Panc1 (cell line): ENCODE measurements at places on chromosomes 7 and 10.

DNA sequence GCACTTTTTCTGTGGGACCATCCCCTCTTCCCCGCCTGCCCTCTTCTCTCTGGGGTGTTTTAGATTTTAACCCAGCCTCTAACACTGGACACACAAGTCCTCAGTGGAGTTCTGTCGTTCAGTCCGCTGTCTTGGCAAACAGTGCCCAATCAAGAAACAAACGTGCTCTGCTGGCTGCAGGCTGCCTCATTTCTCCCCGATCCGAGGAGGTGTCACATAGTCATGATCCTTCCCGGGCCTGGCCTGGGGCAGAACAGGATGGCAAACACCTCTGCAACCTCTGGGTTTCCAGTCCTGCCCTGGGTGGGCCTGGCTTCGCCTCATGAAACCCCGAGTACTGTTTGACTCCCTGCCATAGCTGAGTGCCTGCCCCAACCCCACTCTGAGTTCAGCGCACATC, 110.9 kb upstream of the INSYN2A start:
- no peak for DNase-seq

DNA sequence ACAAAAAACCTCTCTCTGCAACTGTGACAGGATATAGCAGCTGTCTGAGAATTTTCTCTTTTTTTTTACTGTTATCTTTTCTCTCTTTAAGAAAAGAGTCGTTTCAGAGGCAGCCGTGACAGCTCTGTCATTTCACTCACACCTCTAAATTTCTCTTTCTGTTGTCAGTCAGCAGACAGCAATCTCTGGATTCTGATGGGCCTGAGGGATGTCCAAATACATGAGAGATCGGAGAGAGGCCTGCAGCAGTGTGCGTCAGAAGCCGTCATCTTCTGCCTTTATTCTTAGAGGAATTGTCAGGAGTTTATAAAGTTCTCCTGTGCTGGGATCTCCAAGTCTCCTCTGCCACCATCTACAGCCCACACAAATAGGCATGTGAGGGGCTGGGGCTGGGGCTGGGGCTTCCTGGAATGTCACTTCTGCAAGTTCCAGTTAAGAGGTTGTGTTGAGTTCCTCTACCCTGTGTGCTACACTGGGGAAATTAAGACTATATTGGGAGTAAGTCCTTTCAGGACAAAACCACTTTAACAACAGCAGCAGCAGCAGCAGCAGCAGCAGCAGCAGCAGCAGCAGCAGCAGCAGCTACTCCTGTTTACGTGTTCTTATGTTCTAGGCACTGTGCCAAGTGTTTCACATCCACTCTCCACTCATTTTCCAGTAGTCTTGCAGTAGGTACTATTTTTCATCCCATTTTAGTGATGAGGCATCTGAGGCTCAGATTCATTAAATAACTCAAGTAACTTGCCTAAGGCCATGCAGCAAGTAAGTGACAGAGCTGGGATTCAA, 541.3 kb downstream of the LRMDA start:
- DNase-seq = no peak

GRCh38 chr7:28766359-28766758, 191.8 kb downstream of the TRIL start:
- no peak for DNase-seq

DNA sequence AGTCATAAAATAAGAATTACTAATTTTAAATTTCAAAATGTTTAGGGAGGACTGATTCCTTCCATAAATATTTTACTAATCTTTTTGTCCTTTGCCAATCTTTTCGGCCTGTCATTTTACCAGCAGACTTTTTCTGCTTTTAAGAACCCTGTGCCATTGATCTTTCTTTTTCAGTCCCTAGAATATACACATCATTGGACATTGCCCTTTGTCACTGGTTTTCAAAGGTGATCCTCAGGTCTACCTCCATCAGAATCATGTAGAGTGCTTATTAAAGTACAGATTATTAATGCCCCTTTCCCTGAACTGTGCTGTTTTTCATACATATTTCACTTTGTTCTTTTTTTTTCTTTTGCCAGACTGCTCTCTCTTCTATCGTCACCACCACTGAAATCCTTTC, 43.8 kb downstream of the SHOC2 start:
- DNase-seq = no peak

DNA sequence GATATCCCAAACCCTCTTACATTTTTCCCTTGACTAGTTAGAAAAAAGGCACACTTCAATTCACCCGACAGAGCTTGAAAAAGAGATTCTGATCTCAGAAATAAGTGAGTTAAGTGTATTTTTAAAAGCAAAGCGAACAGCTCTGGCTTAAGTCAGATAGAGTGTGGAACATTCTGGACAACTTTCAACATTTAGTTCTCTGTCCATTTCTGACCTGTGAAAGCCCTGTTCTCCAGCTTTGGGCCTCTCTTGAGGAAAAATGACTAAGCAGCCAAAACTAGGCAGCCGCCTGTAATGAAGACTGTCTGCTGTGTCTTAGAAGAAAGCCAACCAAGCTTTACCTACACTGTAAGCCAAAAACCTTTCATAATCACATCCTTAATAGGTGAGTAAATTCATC, 50.5 kb downstream of the CDK6 start:
- no peak for DNase-seq

DNA sequence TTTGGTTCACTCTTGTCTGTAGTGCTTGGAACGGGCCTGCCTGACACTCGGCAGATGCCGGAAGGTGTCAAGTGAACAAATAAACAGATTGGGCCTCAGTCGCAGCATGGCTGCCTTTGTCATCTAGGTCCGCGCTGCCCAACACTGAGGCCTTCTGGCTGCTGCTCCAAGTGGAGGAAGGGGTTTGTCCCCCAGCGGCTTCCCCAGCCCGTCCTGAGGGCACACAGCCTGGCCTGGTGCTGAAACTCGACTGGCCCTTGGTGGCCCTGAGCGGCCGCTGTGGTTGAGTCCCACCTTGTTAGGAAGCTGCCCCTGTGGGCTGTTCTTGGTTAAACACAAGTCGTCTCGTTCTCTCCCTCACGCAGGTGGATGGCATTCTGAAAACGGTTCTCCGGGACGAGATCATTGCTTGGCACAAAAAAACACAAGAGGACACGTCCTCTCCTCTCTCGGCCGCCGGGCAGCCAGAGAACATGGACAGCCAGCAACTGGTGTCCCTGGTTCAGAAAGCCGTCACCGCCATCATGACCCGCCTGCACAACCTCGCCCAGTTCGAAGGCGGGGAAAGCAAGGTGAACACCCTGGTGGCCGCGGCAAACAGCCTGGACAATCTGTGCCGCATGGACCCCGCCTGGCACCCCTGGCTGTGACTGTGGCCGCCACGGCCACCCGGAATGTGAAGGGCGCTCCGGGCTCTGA, 132.1 kb downstream of the SMURF1 start:
- no peak for DNase-seq

- DNase-seq = no peak
Observed at GRCh38 chr7:140070546-140070945, 7.8 kb upstream of the PARP12 start.

GRCh38 chr7:4244635-4245034, 437.5 kb upstream of the FOXK1 start:
- DNase-seq = no peak

- no peak for DNase-seq
Observed at GRCh38 chr7:98175260-98175940, 35.8 kb upstream of the BHLHA15 start.

DNA sequence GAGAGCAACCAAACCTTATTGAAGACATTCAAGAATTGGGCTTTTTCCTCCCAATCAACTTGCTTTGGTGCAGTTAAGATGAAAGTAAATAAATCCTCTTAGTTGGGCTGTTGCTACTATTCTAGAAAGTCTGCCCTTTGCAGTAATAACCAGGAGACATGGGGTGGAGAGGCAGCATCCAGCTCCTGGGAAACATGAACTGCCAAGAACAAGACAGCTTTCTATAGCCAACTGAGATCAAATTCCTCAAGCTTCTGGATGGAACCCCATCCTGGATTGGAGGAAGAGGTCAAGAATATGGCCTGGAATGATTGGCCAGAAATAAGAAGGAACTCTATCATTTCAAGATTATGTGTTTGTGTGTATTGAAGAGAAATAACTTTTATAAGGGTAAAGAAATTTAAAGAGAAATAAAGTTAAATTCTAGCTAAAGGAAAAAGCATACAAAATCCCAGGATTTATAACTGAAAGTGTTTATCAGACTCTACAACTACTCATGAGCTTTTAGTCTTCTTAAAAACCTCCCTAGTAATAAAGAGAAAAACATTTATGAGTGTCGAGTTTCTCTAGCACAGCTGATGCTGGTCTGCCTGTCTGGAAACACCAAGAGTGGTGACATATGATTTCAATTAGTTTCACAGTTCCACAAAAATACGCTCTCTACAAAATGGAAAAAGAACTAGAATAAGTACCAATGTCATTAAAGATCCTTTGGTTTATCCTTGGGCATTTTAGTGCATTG, 70.1 kb upstream of the COL1A2 start:
- DNase-seq = no peak

GRCh38 chr7:116528008-116528789, 3.4 kb downstream of the CAV1 start:
- DNase-seq = no peak

DNA sequence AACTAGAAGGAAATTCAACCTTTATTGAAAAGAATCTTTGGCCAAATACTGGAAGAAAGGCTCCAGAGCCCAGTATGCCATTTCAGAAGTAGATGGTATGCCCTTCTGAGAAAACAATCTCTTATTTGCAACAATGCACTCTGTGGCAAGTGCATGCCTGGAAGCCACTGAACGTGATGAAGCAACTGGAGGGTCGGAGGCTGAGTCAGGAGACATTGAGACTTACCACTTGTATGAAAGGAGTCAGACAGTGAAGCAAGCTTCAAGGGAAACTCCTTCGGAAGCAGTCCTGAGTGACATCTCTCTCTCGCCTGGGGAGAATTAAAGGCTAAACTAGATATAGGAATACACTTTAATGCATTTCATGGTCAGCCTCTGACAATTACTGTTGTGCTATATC, 353.7 kb downstream of the NRG3 start:
- no peak for DNase-seq
